Pancreas (tissue), 10 donors: ENCODE measurements at places on chromosomes 13 and 19. TPM values are rescaled to one million over a fixed set of nuclear protein-coding genes. Genes with fewer than 3 reads are reported as not detected.

DNA sequence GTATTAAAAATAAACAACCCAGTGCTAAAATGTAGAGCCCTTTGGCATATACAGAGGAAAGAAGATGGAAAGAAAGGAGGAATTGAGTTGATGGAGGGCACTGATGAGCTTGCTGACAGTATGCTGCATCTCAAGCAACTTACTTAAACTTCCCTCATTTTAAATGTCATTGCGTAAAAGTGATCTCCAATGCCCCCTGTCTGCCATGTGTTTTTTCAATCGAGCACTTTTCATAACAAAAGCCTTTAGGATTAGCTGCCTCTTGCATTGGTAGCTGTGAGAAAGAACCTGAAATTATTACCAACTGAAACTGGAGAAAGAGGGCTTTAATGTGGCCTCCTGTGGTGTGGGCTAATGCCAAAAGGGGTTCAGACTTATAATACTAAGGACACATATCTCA, 541.6 kb downstream of the SUCLA2 start:
- no peak for DNase-seq
- H3K27me3 ChIP-seq: no peaks in the 10 kb centered on the region
- no peaks in the 10 kb centered on the region for H3K4me1 ChIP-seq
- H3K4me3 ChIP-seq: no peak overlapping the region
- no peak overlapping the region for H3K27ac ChIP-seq

DNA sequence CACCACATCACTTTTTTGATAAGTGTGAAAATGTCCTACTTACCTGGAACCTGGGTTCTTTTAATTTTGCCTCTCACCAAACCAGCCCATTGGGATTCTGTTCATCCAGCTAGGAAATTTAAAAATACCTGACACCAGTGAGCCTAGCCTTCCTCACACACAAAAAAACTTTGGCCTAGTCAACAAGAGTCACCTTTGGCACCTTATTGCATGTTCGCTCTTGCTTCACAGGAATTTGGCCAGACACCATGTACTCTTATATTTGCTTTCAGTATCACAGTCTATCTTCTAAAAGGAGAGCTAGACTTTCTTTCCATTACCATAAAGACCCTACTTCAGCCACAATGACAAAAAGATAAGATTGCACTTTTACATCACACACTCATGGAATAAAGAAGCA, 65.8 kb downstream of the ZNF257 start:
- no peaks in the 10 kb centered on the region for H3K27me3 ChIP-seq
- no peaks in the 10 kb centered on the region for H3K36me3 ChIP-seq
- no peak overlapping the region for H3K27ac ChIP-seq

DNA sequence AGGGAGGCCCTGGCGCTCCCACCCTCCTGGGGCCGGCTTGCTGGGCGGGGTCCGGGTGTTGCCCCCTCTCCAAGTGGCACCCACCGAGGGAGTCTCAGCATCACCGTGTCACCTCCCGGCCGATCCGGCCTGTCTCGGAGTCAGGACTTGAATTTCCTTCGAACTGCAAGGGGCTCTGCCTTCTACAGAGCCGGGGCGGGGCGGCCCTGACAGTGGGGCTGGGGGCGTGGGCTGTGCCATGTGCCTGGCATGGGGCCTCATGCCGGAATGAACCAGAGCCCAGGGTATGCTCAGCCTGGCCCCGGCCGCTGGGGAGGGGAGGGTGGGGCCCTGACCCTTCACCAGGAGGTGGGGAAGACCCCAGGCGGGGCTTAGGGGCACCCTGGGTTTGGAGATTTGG, 47.0 kb upstream of the TCF3 start:
- H3K4me1 ChIP-seq: no peaks in the 10 kb centered on the region
- H3K4me3 ChIP-seq: no peak overlapping the region
- H3K36me3 ChIP-seq: no peaks in the 10 kb centered on the region
- no peak overlapping the region for H3K27ac ChIP-seq
- no peaks in the 10 kb centered on the region for H3K27me3 ChIP-seq

Gene SLC35E1
- 32.1 TPM for total RNA-seq

Gene ANKLE1
- total RNA-seq: 0.13 TPM

Gene RNF17
- not detected for total RNA-seq
